ENCODE measurements at places on chromosomes 5 and 9.

- DNase-seq = no peak
Observed at GRCh38 chr5:150731669-150732242, 27.1 kb downstream of the DCTN4 start.

DNA sequence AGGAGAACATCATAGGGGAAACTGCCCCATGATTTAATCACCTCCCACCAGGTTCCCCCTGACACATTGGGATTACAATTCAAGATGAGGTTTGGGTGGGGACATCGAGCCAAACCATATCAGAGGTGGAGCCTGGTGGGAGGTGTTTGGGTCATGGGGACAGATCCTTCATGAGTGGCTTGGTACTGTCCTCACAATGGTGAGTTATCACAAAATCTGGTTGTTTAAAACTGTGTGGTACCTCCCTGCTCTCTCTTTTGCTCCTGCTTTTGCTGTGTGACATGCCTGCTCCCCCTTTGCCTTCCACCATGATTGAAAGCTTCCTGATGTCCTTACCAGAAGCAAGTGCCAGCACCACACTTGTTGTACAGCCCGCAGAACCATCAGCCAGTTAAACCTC, 16.2 kb upstream of the ZFR start:
- DNase-seq = no peak

GRCh38 chr9:81028504-81028903, 660.8 kb downstream of the TLE1 start:
- no peak for DNase-seq

DNA sequence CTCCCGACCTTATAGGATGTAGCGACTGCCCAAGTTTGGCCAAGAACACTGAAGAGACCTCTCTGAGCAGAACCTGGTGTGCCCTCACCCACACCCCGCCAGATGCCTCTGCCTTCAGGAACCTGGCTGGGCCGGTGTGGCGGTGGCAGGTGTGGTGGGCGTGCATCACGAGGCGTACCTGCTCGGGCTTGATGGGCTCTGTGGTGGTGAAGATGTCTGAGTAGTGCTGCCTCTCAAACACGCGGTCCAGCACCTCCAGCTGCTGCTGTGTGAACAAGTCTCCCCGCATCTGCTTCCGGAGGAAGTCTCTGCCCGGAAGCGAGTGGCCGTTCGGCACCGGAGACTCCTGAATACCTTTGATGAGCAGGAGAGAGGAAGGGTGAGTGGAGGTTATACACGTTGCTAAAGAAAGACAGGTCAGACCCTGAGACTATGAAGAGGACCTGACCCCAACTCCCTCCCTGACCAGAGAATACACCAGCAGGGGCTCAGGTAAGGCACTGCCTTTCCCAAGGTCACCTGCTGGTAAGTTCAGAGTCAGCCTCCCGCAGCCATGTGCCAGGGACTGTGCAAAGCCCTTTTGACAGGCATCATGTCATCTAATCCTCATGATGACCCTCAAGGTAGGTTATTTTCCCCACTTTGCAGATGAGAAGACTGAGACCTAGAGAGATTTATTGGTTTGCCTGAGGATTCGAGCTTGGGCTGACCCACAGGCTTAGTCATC, 67.5 kb downstream of the PAX5 start:
- no peak for DNase-seq

DNA sequence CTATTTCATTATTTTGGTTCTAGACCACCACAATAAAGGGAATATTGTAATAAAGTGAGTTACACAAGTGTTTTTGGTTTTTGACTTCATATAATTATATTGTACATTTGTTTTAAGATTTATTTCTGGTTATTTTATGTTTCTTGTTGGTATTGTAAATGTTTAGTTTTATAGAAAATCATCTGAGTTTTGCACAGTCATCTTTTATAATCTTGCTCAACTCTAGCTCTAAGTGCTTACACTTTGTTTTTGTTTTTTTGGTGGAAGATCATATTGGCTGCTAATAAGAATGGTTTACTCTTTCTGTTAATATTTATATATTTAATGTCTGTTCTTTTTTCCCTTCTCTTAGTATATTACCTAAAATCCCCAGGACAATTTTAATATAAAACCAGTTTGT, 135.0 kb downstream of the CNTLN start:
- no peak for DNase-seq

- no peak for DNase-seq
Observed at GRCh38 chr5:37375091-37375490, 4.0 kb upstream of the WDR70 start.

GRCh38 chr5:174459832-174460448, 264.4 kb upstream of the MSX2 start:
- no peak for DNase-seq

DNA sequence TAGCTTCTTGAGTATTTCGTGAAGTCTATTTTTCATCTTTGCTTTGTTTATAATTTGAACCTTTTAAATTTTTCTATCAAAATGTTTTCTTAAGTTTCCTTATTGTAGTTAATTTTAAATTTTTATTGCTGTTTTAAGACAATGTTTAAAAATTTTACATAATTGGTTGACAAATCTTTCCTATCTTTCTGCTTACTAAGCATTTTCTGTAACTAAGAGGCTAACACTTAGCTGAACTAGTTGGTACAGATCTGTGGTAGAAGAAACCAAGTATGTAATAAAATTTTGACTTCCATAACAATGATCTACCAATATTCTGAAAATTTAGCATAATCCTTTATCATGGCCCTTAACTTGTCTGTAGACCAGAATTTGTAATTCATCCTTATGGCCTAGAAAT, 32.3 kb upstream of the TNPO1 start:
- DNase-seq = no peak

- no peak for DNase-seq
Observed at GRCh38 chr9:7980041-7980440, 180.5 kb upstream of the DMAC1 start.

GRCh38 chr5:166594567-166594966, 1696.9 kb upstream of the WWC1 start:
- no peak for DNase-seq

DNA sequence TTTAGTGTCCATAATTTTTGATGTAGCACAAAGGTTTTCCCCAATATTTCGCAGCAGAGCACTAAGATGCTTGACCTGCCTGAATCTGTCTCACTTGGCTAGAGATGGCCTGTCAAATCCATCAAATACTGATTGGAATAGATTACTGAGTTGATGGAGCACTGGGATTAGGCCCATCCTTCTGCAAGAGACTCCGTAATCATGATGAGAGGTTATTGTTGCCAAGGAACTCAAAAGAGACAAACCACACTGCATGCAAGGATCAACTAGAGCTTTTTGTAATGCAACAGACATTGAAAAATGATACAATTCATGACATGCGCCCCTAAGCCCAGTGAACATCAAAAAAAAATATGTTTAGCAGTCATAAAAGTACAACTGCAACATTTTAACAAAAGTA, 585.3 kb upstream of the GRAMD2B start:
- no peak for DNase-seq

DNA sequence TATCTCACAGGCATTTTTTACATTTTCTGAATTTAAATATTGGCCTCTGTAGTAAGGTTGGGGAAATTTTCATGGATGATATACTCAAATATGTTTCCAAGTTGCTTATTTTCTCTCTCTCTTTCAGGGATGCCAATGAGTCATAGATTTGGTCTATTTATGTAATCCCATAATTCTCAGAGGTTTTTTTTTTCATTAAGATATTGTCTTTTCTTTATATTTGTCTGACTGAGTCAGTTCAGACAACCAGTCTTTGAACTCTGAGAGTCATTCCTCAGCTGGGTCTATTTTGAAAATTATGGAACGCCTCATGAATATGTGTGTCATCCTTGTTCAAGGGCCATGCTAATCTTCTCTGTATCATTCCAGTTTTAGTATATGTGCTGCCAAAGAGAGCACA, 223.2 kb downstream of the PCSK1 start:
- DNase-seq = no peak

DNA sequence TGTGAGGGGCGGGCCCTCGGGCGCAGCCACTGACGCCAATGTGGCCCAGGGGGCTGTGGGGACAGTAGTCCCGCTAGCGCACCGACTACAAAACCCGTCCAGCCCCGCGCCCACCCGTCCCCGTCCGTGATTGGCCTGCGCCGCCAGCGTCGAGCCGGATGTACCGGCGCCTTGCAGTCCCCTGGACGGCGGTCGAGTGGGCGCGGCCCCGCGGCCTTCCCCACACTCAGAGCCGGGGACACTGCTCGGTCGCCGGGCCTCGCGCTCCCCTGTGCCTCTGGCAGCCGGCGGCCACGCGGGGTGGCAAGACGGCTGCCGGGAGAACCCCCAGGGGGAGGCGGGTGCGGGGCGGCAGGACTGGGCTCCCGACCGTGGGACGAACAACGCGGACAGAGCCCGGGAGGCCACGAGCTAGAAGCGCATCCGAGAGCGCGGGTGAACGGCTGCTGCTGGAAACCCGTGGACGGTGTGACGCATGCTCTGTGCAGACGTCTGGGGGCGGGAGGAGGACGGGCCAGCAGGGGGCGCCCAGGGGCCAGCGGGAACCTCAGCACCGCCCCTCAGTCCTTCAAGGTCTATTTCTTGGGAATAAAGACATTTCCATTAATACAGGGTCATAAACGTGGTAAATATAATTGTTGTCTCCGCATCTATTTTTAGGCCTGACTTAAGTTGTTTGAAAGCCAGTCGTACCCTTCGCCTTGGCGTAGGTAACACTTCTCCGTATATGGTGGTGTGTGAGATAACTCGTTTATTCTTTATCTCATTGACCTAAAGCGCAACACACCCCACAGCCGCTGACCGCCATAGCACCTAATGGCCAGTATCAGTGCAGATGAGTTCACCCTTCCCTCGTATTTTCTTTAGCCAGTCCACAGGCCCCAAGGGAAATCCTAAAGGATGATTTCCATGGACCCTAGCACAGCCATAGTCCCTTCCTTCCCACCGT, 629 bp upstream of the BICD2 start:
- peak; percentile 99 for DNase-seq

DNA sequence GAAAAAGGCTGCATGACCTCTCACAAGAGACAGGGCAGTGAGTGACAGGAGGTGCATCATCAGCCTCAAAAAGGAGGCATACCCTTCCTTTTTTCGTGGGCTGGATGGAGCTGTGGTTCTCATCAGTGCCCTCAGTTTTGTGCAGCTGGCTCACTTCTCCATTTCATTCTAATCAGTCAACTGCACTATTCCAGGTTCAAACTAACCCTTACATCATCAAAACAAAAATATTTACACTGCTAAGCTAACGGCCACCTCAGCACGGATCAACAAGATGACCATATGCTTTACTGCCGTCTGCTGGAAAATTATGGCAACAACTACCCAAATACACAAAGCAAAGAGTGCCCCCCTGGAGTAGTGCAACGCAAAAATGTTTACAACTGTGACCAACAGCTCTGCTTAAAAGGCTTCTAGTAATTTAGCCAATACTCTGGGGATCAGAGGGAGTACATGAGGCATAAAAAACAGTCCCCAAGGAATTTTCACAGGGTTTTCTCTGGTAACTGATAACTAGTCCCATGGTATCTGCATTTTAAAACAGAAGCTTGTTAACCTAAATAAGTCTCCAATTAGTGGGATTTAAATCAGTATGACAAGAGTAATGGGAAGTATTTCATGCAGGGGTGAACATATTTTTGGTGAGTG, 10.8 kb downstream of the KCNV2 start:
- no peak for DNase-seq

GRCh38 chr5:81097713-81098112, 135.4 kb upstream of the CKMT2 start:
- DNase-seq = no peak

DNA sequence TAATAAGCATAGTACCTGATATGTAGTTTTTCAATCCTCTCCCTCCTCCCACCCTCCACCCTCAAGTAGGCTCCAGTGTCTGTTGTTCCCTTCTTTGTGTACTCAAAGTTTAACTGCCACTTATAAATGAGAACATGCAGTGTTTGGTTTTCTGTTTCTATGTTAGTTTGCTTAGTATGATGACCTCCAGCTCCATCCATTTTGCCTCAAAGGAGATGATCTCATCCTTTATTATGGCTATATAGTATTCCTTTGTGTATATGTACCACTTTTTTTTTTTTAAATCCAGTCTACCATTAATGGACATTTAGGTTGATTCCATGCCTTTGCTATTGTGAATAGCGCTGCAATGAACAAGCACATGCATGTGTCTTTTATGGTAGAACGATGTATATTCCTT, 20.5 kb downstream of the POLK start:
- no peak for DNase-seq

- no peak for DNase-seq
Observed at GRCh38 chr9:93255494-93255867, 71.5 kb downstream of the WNK2 start.

DNA sequence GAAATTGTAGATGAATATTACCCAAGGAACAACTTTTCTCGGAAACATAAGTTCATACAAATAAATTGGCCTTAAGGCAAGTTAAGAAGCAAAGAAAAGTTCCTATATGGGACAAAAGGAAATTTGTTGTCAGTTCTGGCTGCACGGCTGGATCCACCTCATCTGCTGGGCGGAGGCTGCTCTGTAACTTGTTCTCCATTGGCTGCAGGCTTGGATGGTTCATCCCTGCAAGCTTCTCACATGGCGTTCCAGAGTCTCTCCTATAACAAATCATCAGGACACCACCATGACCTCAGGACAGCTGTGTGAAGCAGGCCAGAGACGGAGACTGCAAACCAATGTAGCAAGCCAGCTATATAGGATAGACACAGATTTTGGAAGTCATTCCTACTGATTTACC, 81.4 kb upstream of the DAB2 start:
- DNase-seq = peak; percentile 21

- DNase-seq = no peak
Observed at GRCh38 chr5:98556712-98557111, 216.8 kb upstream of the RGMB start.

All from left ventricle myocardium inferior (tissue), 1 donor.